ENCODE measurements at places on chromosomes 7 and 10. TPM values are rescaled to one million over a fixed set of nuclear protein-coding genes. Genes with fewer than 3 reads are reported as not detected.

The OR2A42 gene
- not detected for total RNA-seq

The SLC26A4 gene
- total RNA-seq: 0.78 TPM

- DNase-seq: no peak
These were observed 27.9 kb downstream of the MYPN start for GRCh38 chr10:68137171-68137570.

DNA sequence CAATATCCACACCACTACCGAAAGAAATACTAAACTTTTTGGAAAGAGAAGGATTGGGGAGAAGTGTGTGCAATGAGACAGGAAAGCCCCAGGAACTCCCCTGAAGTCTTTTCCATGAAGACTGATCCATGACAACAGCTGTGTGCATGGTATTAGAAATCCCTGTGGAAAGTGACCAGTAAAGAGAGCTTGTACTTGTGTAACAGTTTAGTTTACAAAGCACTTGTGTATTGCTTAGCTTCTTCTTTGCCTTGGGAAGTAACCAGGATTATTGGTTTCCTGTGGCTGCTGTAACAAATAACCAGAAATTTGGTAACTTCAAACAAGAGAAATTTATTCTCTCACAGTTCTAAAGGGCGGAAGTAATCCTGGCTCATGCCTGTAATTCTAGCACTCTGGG is 18.8 kb downstream of the TFAM start:
- DNase-seq: no peak

The CLDN3 gene
- not detected for total RNA-seq

GRCh38 chr10:47346581-47347302 is 1.4 kb upstream of the RBP3 start:
- no peak for DNase-seq

The NACAD gene
- total RNA-seq: 0.82 TPM
